ENCODE measurements at places on chromosomes 6 and 20. TPM values are rescaled to one million over a fixed set of nuclear protein-coding genes. Genes with fewer than 3 reads are reported as not detected.

DNA sequence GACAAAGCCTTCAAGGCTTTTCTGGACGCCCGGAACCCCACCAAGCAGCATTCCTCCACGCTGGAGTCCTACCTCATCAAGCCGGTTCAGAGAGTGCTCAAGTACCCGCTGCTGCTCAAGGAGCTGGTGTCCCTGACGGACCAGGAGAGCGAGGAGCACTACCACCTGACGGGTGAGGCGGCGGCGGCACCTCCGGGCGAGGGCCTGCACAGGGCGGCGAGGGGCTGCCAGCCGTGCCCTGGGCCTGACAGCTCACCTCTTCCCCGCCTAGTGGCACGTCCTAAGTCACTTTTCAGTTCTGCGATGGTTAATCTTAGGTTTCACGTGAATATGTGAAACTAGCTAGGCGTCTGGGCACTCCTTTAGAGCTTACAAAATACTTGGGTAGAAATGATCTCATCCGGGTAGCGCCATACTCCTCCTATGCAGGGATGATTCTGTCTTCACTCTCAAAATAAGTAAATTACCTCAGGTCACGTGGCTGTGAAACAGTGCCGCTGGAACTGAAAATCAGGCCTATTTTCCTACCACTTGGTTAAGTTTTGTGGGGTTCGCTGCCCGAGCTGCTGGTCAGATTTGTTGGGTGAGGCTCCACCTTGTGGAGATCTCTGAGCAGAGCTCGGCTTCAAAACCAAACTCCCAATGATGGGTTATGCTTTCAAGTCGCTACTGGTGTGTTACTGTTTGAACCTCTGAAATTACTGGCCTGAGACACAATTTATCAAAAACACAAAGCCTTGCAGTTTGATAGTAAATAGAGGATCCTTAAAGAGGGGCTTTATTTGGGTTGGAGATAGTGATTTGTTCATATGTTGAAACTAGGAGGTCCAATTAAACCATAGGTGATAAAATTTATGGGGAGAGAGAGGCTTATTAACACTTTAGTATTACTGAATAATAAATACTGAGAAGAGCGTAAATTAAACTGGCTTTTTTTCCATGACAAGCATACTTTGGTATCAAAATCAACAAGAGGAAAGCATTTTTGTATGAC lies 15.5 kb upstream of the CLDN20 start:
- no peaks in the 10 kb centered on the region for H3K27me3 ChIP-seq
- H3K36me3 ChIP-seq = peaks cover 21% of the 10 kb centered on the region
- no peak for DNase-seq
- H3K4me1 ChIP-seq = peaks cover 29% of the 10 kb centered on the region

GRCh38 chr6:96940322-96940721 lies 15.8 kb downstream of the KLHL32 start:
- no peak overlapping the region for H3K4me3 ChIP-seq
- peaks cover 8% of the 10 kb centered on the region for H3K4me1 ChIP-seq
- no peaks in the 10 kb centered on the region for H3K36me3 ChIP-seq
- peaks cover 5% of the 10 kb centered on the region for H3K27me3 ChIP-seq
- H3K27ac ChIP-seq = no peak overlapping the region

GRCh38 chr6:123580331-123580730 lies 56.4 kb downstream of the TRDN start:
- no peaks in the 10 kb centered on the region for H3K36me3 ChIP-seq
- H3K4me3 ChIP-seq = no peak overlapping the region
- H3K4me1 ChIP-seq = peaks cover 8% of the 10 kb centered on the region
- no peak for DNase-seq
- no peak overlapping the region for H3K27ac ChIP-seq
- no peaks in the 10 kb centered on the region for H3K27me3 ChIP-seq

DNA sequence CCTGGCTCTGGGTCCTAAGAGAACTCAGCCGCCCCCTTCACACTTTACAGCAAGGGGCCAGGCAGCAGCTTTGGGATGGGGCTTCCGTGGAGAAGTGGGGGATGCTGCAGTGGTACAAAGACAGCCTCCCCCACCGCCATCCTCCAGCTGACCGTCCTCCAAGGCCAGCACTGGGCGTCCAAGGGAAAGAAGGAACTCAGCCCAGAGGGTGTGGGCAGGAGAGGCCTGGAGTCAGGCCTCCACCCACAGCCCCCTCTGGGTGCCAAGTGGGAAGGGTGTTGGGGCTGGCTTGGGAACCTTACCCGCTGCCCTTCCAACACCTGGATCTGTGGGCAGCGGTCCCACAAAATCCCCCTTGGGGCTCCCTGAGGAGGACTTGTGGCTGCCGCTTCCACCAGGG lies 13.1 kb downstream of the STMN3 start:
- H3K36me3 ChIP-seq = no peaks in the 10 kb centered on the region
- H3K27me3 ChIP-seq = no peaks in the 10 kb centered on the region
- peaks cover 33% of the 10 kb centered on the region for H3K4me1 ChIP-seq
- no peak for DNase-seq
- H3K4me3 ChIP-seq = peak overlapping the region; percentile 74

GRCh38 chr20:47187450-47188195 lies 168.9 kb downstream of the ZMYND8 start:
- H3K27ac ChIP-seq = no peak overlapping the region
- H3K4me3 ChIP-seq = no peak overlapping the region
- no peaks in the 10 kb centered on the region for H3K4me1 ChIP-seq
- H3K36me3 ChIP-seq = no peaks in the 10 kb centered on the region

GRCh38 chr6:13923527-13924145 lies 1.1 kb upstream of the RNF182 start:
- no peak overlapping the region for H3K27ac ChIP-seq
- peaks cover 85% of the 10 kb centered on the region for H3K27me3 ChIP-seq
- H3K4me1 ChIP-seq = peaks cover 18% of the 10 kb centered on the region

GRCh38 chr6:121344539-121344938 lies 10.3 kb upstream of the TBC1D32 start:
- H3K4me3 ChIP-seq = no peak overlapping the region
- H3K4me1 ChIP-seq = no peaks in the 10 kb centered on the region
- no peaks in the 10 kb centered on the region for H3K36me3 ChIP-seq
- H3K27ac ChIP-seq = no peak overlapping the region
- no peaks in the 10 kb centered on the region for H3K27me3 ChIP-seq
- no peak for DNase-seq

DNA sequence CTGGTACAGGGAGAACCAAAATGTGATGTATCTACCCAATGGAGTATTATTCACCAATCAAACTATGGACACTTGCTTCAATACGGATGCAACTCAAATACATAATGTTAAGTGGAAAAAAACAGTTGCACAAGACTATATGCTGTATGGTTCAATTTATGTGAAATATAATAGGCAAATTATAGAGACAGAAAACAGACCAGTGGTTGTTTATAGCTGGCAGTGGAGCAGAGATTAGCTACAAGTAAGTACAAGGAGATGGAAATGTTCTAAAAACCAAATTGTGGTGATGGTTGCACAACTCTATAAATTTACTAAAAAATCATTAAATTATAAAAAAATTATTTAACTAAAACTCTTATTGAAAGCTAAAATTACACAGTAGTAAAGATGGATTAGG lies 113.2 kb downstream of the PRDM1 start:
- no peaks in the 10 kb centered on the region for H3K27me3 ChIP-seq
- H3K4me3 ChIP-seq = no peak overlapping the region
- H3K4me1 ChIP-seq = no peaks in the 10 kb centered on the region
- H3K27ac ChIP-seq = no peak overlapping the region
- no peak for DNase-seq

DNA sequence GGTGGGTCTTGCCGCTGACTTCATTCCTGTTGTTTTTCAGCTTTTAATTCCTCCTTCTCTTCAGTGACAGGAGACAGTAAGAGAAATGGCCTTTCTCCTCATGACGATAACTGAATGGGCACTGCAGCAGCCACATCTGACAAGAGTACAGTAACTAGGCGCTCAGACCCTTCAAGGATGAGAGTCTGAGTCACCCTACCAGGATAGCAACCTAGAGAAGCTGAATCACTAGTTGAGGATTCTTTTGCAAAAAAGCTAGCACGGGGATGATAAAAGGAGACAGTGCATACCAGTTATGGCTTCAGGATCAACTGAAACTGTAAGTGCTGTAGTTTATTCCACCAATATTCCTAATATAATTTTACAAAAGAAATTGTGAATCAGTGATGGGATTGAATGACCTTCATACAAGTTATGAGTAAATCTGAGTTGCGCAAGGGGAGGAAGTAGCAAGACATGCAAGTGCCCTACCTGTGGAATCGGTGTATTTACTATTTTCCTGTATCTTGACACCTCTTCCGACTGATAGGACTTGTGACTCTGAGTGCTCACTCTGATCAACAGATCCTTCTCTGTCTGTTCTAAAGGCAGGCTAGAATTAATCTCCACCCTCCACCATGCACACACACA lies 161.8 kb upstream of the GRIK2 start:
- no peak for DNase-seq
- no peak overlapping the region for H3K27ac ChIP-seq
- no peaks in the 10 kb centered on the region for H3K36me3 ChIP-seq
- no peak overlapping the region for H3K4me3 ChIP-seq

DNA sequence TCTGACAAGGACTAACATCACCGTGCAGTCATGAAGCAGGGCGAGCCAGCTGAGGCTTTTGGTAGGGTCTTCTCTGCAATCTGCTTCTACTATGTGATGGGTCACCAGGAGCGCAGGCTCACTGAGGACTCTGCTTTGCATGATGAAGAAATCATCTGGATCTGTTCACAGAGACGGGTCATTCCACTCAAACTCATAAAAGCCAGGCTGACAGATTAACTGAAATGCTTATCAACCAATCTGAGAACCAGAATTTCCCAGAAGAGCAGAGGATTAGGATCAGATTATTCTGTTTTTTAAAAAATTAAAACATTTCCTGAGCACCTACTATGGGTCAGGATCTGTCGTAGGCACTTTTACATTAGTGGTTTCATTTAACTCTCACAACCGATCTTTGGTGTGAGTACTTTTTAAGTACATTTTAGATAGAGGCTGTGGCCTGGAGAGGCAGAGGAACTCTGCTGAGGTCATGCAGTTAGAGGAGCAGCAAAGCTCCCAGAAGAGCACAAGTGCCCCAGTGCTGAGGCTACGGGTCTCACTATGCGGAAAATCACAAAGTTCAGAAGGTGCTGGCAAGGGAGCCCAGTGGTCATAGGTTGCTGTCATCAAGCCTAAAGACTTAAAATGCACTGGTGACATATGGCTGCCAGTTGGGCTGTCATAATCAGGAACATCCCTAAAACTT lies 109.1 kb downstream of the BACH2 start:
- H3K27ac ChIP-seq = peak overlapping the region; percentile 26
- H3K4me3 ChIP-seq = no peak overlapping the region
- peaks cover 54% of the 10 kb centered on the region for H3K4me1 ChIP-seq
- H3K27me3 ChIP-seq = no peaks in the 10 kb centered on the region

DNA sequence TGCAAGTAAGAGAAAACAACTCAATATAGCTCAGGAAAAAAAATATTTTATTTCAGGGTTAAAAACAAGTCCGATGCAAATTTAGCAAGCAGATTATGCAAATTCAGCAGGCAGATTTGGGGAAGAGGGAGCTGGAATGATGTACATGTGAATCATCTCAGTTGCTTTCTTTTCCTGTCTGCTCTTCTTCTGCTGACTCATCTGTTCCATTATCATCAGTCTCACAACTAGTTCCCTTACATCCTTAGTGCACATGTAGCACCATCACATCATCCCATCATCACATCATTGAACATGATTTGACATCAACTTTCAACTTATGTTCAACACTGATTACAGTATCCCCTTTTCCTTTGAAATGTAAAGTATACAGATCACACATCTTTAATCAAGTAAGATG lies 11.5 kb upstream of the DEFB113 start:
- no peak overlapping the region for H3K4me3 ChIP-seq
- no peaks in the 10 kb centered on the region for H3K4me1 ChIP-seq
- DNase-seq = no peak
- no peak overlapping the region for H3K27ac ChIP-seq
- H3K27me3 ChIP-seq = no peaks in the 10 kb centered on the region

DNA sequence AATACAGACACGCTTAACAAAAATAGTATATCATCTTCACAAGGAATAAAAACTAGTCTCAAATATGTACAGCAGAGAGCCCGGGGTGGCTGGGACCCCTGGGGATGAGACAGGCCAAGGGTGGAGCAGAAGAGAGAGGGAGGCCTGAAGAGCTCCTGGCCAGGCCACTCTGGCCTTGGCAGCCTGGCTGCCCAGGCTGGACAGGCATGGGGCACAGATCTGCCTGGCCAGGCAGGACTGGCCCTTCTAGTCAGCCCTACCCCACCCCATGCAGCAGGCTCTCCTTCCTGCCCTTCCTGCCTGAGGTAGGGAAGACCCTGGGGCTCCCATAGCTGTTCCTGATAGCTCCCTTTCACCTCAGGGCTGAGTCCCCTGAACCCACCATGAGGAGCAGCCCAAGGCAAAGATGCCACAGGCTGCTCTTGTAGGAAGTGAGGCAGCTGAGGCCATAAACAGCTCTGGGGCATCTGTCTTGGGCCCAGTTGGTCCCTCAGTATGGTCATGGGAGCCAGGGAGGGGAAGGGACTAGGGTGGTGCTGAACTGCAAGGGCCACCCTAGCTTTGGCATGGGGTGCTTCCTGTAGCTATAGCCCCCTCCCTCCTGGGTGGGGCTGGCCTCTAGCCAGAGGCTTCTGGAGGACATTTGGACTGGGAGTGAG lies 27.1 kb downstream of the COX4I2 start:
- no peaks in the 10 kb centered on the region for H3K27me3 ChIP-seq
- peak overlapping the region; percentile 95 for H3K27ac ChIP-seq
- H3K4me3 ChIP-seq = peak overlapping the region; percentile 14
- H3K4me1 ChIP-seq = peaks cover 84% of the 10 kb centered on the region
- DNase-seq = no peak

DNA sequence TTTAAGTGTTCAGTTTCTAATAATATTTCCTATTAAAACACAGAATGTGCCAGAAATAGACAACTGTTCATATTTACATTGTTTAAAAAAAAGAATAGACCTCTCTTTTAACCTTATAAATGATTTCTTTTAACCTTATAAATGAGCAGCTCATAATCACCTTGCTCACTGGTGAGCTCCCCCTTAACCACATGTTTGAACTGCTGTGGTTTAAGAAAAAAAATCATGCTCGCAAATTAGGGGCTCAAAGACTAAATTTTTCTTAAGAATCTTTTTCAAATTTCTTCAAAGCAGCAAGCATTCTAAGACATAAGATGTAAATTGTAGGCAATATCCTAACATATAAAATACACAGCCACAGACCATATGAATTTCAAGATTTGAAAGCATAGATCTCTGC lies 32.8 kb downstream of the FAM8A1 start:
- H3K4me1 ChIP-seq = peaks cover 43% of the 10 kb centered on the region
- peaks cover 51% of the 10 kb centered on the region for H3K36me3 ChIP-seq
- no peaks in the 10 kb centered on the region for H3K27me3 ChIP-seq
- no peak for DNase-seq

The SAMD5 gene
- 0.33 TPM for total RNA-seq

The TBCC gene
- total RNA-seq = 12.8 TPM

The EFCAB8 gene
- not detected for total RNA-seq

The SAMD3 gene
- total RNA-seq = not detected

The NOX3 gene
- not detected for total RNA-seq

The CDSN gene
- not detected for total RNA-seq

All from left ventricle myocardium inferior (tissue), 1 donor.